Trophoblast cell (in vitro differentiated cells and primary cell): ENCODE measurements at places on chromosomes 16 and 17.

DNA sequence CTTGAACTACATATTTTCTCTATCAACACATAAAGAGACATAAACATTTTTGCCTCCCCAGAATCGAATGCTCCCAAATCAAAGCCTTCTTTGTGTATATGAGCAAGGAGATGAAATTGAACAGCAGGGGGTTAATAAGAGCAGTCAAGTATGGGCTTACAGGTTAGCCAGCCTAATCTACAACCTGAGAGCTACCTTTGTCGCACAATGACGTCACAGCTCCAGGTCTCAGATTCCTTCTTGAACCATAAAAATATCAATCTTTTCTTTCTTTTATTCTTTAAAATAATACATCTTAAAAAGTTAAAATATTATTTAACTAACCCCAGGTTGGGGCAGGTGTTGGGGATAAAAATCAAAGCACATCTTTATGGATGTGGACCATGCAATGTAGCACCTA lies 482.9 kb upstream of the CDH11 start:
- DNase-seq = no peak

GRCh38 chr17:77704048-77704815 lies 254.3 kb upstream of the TNRC6C start:
- DNase-seq = no peak

- no peak for DNase-seq
Observed at GRCh38 chr16:66996983-66997358, 8.6 kb downstream of the CES4A start.

DNA sequence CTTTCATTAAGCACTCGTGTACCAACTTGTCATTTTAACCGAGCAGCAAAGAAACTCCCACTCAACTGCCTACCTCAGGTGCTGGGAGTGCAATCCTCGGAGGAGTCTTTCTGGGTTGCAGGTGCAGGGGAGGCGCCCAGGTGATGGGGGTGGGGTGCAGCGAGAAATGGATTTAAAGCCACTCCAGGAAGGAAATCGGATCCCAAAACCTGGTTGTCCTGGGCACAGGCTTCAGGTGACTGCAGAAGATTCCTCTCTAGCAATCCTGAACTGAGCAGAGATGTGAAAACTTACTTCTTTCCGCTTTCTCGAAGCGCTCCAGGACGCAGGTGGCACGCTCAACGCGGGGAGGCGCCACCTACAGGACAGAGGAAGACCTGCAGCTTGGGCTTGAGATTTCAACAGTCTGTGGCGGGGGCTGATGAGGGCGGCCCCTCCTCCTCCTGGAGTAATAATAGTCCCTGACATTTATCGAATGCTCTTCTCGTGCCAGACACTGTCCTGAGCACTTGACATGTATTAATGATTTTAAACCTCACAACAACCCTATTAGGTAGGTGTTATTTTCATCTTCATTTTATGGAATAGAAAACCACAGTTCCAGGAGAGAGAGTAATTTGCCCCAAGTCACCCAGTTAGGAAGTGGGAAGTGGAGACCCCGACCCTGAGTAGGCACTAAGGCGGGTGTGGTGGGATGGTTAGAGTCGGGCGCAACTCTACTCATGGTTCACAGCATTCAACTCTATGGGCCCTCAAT lies 27.2 kb upstream of the SKAP1 start:
- DNase-seq = peak; percentile 54

GRCh38 chr16:2973093-2973492 lies 3.9 kb downstream of the PAQR4 start:
- no peak for DNase-seq

- DNase-seq = no peak
Observed at GRCh38 chr16:6682142-6682811, 650.4 kb upstream of the RBFOX1 start.

DNA sequence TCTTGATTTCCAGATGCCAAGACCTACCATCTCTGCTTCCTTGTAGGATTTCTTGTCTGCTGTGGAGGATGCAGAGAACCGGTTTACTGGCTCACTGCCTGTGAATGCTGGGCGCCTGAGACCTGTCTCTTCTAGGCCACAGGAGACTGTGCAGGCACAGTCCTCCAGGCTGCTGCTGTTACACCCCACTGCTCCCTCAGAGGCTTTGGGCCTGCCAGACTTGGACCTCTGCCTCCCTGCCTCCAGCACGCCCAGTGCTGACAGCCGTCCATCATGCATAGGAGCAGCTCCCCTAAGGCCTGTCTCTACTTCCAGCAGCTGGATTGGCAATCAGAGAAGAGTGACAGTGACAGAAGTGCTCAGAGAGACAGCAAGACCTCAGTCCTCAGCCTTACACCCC lies 6.1 kb downstream of the HROB start:
- no peak for DNase-seq

- no peak for DNase-seq
Observed at GRCh38 chr17:8324132-8324531, 14.1 kb downstream of the ARHGEF15 start.

DNA sequence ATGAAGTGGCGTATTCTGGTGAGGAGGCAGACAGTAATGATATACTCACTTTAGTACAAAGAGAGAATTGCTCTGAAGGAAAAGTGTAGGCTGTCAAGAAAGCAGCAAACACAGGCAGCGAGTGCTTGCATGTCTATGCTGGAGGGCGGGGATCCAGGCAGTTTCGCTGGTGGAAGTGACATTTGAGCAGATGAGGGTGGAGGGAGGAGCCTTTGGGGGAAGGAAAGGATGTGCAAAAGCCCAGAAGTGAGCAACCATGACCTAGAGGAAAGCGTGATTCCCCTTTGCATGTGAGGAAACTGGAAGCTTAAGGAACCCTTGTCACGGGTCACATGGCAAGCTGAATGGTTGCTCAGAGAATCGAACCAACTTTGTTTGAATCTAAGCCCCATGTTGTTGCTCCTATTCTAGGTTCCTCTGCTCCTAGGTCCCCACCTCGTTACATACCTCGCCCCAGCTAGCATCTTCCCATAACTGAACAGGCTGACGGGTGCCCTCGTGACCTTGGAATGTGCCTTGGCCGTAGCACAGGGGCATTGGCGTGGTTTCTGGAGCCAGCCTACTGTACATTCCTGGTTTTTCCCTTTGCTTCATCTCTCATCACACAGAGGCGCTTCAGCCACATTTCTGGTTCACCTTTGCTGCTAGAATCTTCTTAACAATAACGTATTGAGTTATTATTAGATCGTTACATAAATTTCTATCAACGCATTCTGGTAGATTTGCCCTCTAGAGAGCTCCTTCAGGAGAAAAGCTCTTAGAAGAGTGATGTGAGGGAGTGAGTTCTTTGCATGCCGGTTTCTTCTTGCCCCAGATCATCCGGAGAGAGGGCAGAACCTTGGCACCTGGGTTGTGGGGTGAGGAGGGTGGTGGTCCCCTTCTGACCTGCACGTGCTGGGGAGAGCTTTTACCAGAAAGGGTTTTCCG lies 191.8 kb downstream of the SNX29 start:
- DNase-seq = no peak

- DNase-seq = no peak
Observed at GRCh38 chr17:37261286-37261685, 114.5 kb upstream of the C17orf78 start.

- DNase-seq = peak; percentile 20
Observed at GRCh38 chr16:2296661-2297505, 29.0 kb upstream of the RNPS1 start.

- no peak for DNase-seq
Observed at GRCh38 chr17:81337476-81337879, 42.4 kb upstream of the SLC38A10 start.

DNA sequence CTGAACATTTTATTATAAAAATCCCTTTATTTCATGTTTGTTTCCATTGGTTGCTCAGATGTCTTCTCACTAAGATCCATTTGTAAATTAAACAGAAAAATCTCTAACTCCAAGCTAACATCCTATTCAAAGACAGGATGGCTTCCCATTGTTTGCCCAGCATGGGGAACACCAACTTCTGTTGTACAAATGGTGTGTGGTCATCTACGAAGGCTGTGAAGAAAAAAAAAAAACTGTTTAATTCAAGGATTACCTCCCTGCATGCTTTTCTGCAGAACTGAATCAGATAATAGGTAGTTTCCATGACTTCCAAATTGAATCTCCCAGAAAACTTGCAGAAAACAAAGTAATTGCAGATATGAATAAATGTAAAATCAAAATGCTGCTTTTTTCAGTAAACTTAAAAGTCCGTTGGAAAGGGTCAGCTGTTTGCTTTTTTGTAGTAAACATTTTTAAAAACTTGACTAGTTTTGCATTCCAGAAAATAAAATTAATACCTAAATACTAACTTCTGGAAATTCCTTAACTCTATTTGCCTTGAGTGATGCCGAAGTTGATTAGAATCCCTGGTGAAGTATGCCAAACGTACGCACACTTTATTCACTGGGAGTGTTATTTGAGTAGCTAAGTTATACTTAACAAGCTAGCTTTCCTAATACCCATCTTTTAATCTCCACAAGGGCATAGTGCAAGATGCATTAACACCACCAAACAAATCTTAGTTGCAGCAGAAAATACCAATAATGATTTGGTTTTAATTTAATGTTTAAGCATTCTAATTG lies 7.7 kb downstream of the SALL1 start:
- no peak for DNase-seq

GRCh38 chr17:18381953-18382245 lies 4.3 kb downstream of the EVPLL start:
- DNase-seq = no peak

DNA sequence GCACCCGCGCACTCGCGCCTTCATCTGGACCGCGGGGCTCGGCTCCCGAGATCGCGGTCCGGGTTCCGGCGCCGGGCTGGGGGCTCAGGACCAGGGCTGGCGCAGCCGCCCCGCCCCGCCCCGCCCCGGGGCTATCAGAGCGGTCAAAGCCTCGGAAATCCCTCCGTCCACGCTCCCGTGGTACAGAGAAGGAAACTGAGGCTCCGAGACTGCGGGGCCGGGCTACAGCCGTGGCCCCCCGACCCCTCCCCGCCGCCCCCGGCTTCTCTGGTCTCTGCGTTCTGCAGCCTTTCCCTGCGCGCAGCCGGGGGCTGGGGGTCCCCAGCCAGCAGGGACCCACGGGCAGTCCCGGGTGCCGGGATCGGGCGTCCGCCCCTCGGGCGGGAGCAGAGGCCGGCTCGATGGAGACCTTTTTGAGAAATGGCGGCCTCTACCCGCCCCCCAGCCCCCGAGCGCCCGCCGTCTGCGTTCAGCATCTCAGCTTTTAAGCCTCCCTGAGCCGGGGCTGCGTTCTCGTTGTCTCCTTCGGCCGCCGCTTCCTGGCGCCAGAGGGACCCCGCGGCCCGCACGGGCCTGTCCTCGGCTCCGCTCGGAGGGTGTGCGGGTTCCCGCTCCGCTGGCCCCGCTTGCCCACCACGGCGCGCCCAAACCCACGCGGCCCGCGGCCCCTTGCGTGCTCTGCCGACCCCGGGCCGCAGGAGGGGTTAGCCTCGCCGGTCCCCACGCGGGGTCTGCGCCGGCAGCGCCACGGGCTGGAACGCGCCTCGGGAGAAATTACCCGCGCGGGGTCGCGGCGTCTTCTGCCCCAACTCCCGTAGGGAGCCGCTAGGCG lies 1.5 kb upstream of the NPTX1 start:
- peak; percentile 53 for DNase-seq

GRCh38 chr17:76581515-76581914 lies 4.1 kb downstream of the ST6GALNAC2 start:
- DNase-seq = no peak
